Activated CD8-positive, alpha-beta memory T cell treated with anti-CD3 and anti-CD28 coated beads for 24 hours (primary cell): ENCODE measurements at places on chromosomes 5 and 9.

- no peak for DNase-seq
These were observed 41.2 kb downstream of the PDE6A start for GRCh38 chr5:149903404-149903803.

GRCh38 chr9:73153793-73154227, 2.1 kb downstream of the ANXA1 start:
- no peak for DNase-seq

DNA sequence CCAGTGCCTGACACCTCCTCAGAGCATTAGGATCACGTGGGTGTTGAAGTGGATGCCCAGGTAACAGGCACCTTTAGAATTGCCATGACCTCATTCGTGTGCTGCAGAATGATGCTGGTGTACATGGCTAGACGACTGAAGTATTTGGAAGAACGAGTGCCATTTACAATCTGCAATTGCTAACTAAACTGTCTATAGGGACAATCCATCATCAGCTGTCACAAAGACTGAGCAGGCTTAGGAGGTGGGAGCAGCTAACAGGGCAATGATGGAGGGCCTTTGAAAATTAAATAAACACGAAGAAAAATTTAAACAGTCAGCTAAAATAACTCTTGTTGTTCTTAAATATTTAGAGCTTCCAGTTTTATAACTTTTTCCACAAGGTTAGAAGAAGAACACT, 375.8 kb downstream of the GADD45G start:
- DNase-seq: no peak

DNA sequence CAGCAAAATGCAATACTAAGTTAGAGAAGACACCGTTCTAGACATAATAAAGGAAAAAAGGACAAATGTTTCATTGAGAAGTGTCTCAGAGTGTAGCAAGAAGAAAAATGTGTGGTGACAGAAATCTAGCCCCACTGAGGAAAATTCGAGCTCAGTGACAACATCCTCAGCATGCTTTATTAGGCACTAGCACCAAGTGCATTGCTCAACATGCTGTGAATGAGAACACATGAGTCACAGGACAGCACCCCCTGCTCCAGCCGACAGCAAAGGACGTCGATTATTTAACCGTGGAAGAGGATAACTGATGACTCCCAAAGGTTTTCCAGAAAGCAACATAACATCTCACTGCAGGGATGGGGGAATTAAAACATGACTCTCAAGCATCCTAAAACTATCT, 182.7 kb downstream of the GNAQ start:
- no peak for DNase-seq

DNA sequence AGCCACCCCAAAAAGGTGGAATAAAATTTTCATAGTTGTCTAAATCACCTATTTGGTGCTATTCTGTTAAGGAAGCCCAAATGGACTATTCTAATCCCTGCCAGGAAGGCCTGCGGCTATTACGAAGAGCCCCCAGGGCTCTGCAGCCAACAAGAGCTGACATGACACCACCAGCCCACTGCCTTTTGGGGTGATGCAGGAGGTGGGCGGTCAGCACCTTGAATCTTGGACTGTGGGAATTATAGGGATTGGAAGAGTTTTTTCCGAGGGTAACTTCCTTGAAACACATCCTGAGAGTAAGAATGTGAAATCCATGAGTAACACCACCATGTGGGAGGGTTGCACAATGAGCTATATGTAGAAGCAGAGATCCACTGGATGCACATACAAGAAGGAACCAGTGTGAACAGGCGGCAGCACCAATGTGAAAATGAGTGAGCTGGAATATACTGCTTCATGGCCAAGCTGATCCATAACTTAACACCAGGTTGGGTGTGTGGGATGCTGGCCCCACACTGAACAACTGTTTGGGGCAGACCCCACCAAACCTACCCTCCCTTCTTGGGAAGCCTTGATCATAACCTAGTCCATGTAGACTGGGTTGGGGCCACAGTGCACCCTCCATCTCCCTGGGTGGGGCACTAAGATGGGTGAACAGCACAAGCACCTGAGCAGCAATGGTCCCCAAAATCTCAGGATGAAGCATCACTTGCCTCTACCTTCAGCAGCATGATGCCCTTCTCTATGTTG, 239.0 kb downstream of the FSTL4 start:
- DNase-seq: peak; percentile 28

DNA sequence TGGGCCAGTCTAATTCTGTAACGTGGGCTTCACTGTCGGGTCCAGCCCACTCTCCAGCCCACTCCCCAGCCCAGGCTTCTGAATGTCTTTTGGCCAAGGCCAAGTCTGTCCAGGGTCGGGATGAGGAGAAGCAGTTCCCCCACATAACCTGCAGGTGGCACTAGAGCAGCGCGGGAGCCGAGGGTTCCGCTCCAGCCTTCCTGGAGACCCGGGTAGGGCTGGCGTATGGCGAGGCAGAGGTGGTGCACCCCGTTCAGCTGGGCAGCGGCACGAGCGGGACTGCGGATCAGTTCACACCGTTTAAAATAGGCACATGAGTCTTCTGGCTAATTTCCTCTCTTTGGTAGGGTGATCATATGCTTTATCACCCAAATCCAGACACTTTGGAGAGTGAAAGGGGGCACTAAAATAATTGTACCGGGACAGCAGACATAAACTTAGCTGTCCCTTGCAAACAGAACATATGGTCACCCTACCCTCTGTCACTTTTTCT, 185.9 kb downstream of the MSX2 start:
- DNase-seq: peak; percentile 79

DNA sequence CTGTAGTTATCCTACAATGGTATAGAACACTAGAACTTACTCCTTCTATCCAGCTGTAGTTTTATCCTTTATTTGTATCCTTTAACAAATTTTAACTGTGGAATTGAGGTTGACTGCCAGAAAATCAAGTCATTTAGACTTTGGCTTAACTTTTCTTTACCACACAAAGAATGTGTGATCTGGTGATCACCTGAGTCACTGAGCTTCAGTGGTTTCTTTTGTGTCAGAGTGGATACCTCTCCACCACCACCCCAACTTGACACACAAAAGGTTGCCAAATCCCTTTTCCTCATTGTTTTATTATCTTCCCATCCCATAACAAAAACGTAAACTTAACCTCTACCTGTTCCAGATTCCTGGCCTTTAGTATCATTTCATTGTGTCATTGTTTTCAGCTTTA, 5.5 kb downstream of the OTULIN start:
- no peak for DNase-seq

- no peak for DNase-seq
These were observed 1163.4 kb upstream of the CDH6 start for GRCh38 chr5:30030101-30030500.

DNA sequence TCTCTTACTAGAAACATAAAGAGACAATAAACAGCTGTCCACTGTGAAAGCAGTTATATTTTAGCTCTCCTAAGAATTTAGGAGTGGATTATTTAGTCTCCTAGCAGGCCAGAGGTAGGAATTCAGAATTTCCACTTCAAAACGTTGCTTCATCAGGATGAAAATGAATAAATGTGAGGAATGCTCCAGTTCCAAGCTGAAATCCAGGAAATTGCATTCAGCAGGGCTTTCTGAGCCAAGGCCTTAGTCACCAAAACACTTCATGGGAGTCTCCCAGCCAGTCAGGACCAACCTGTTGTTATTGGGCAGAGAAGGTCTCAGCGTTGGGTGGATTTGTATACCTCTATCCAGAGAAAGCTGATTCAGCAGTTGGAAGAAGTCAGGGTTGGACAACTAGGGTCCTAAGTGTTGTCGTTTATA, 1040.3 kb downstream of the TLE1 start:
- no peak for DNase-seq

- no peak for DNase-seq
These were observed 36.3 kb upstream of the LRRTM2 start for GRCh38 chr5:138911441-138911840.

- DNase-seq: no peak
These were observed 613.5 kb downstream of the PDE4D start for GRCh38 chr5:59279979-59280378.

DNA sequence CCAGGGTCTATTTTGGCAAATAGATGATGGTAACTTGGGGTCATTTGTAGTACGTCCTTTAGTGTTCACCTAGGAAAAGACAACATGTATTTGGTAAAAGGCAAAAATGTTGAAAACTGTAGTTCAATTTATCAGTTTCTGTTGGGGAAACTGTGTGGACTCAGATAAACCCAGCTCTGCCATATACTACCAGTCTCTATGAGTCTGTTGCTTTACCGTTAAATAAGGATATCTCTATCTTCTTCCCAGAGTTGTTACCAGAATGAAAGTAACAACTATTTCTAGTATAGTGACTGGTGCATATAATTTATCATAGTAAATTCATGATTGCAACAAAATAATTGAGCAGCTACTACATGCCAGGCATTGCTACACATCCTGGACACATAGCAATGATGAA, 3.8 kb upstream of the IQGAP2 start:
- DNase-seq: no peak

GRCh38 chr5:10337986-10338385, 15.5 kb upstream of the MARCHF6 start:
- peak; percentile 48 for DNase-seq

DNA sequence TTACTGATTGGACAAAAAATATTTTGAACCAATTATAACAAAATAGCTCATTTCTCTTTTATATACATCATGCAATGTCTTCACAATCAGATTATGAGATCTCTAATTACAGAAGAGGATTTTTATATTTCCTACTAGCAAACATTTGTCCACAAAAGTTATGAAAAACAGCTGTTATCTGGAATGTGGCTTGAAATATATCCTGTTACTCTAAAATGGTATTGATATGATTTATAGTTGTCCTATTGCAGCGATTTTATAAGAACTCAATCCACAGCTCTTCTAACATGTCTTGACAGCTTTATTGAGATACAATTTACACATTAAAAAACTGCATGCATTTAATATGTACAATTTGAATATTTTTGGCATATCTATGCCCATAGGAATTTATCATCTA, 779.9 kb upstream of the ACO1 start:
- DNase-seq: no peak

DNA sequence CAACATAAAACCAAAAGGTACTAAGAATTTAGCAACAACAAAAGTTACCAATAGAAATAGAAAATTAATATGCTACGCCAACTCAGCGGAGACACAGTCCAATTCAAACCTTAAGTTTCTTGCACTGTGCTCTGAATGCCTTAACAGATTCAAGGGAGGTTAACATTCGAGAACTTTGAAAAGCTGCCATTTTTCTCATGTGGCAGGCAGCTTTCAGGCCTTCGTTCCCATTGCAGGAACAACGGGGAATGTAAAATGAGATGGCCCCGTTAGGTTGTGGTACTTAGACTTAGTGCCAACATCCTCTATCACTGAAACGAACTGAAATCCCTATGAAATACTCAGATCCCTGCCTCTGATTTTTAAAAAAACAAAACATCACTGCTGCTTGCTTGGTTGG, 22.4 kb downstream of the FNBP1 start:
- DNase-seq: no peak

- no peak for DNase-seq
These were observed 15.5 kb upstream of the MEGF9 start for GRCh38 chr9:120729791-120730241.

GRCh38 chr5:88322785-88323184, 54.1 kb upstream of the TMEM161B start:
- no peak for DNase-seq

DNA sequence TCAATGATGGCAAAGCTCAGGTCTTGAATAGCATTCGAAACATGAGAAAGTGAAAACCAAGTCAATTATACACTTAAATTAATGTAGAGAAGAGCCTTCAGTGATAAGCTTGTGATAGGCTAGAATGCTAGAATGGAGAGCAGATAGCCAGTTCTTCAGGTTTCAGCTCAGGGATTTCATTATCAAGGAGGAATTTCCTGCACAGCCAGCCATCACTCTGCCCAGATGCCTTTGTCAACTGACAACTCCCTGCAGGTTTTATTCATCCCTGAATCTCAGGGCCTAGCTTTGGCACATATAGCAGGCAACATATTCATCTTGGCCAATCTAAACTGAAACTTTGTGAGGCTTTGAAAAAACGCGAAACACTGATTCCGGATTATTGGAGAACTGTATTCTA, 199.3 kb upstream of the CDH6 start:
- DNase-seq: no peak
